ENCODE measurements at places on chromosomes 7 and 10. TPM values are rescaled to one million over a fixed set of nuclear protein-coding genes. Genes with fewer than 3 reads are reported as not detected.

- no peak for DNase-seq
- H3K4me1 ChIP-seq = no peaks in the 10 kb centered on the region
- no peak overlapping the region for H3K4me3 ChIP-seq
- H3K36me3 ChIP-seq = no peaks in the 10 kb centered on the region
- H3K27ac ChIP-seq = no peak overlapping the region
Measured at GRCh38 chr7:85565276-85565675, 378.4 kb upstream of the SEMA3D start.

DNA sequence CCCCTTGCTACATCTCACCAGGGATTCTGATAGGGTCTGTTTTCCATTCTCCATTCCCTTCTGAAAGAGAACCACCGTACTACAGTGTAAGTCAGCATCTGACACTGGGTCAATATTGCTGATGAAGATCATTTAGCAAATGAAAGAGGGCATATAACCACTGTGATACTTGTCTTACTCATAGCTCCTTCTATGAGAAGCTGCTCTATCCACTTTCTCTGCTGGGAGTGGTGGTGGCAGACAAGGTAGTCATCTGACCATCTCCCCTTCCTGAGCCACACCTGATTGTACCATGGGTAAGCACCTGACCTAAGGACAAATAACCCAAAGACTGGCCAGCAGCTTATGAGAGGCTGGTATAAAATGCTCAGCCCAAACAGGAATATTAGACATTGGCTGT is 220.4 kb downstream of the DOCK4 start:
- peaks cover 64% of the 10 kb centered on the region for H3K36me3 ChIP-seq
- H3K4me3 ChIP-seq = no peak overlapping the region
- DNase-seq = no peak
- H3K4me1 ChIP-seq = peaks cover 57% of the 10 kb centered on the region

DNA sequence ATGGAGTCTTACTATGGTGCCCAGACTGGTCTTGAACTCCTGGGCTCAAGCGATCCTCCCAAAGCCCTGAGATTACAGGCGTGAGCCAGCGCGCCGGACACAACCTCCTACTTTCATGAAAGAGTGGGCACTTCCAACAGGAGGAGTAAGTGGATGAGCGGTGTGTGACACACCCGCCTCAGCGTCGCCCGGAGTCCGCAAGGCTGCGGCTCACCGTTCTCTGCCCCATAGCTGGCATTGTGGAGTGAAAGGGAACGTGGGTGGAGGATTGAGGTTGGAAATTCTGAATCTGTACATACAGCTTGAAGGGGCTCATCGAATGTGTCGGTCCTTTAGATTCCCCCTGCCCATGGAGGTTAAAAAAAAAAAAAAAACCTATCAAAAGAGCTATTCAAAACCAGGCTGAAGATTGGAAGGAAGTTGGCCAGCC is 524 bp upstream of the PRXL2A start:
- peaks cover 54% of the 10 kb centered on the region for H3K4me1 ChIP-seq
- peaks cover 31% of the 10 kb centered on the region for H3K36me3 ChIP-seq
- peak overlapping the region; percentile 90 for H3K4me3 ChIP-seq
- peak overlapping the region; percentile 32 for H3K27ac ChIP-seq
- H3K27me3 ChIP-seq = peaks cover 13% of the 10 kb centered on the region
- DNase-seq = no peak

DNA sequence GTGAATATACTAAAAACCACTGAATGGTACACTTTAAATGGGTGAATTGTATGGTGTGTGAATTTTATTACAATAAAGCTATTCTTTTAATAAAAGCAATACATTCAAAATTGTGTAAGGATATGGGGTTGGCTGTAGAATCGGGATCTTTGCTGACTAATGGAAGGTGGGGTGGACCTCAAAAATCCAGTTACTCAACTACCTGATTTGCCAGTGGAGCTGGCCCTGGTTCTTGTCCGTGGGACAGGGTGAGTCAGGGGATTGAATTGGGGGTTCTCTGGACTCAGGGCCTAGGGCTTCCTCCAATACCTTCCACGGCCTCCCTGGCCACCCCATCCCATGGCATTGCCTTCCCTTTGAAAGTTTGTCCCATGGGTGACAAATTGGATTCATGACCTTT is 13.5 kb upstream of the RABGEF1 start:
- H3K27ac ChIP-seq = no peak overlapping the region
- H3K4me3 ChIP-seq = no peak overlapping the region
- peaks cover 7% of the 10 kb centered on the region for H3K4me1 ChIP-seq
- no peak for DNase-seq
- H3K36me3 ChIP-seq = peaks cover 40% of the 10 kb centered on the region

DNA sequence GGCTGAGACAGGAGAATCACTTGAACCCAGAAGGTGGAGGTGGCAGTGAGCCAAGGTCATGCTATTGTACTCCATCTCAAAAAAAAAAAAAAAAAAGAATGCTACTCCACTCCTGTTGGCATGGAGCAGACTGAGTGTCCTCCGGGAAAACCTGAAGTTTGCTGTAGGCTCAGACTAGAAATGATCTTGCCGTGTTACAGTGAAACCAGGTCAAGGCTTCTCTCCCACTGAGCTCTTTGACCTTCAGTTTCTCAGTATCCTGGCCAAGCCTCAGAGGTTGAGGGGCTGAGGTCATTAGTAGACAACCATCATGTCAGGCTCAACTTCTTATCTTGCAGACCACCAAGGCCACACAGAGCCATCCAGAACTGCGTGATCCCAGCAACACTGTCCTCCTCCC is 348.6 kb upstream of the ZNF32 start:
- H3K4me3 ChIP-seq = no peak overlapping the region
- DNase-seq = no peak
- H3K27ac ChIP-seq = no peak overlapping the region
- H3K4me1 ChIP-seq = no peaks in the 10 kb centered on the region
- H3K36me3 ChIP-seq = peaks cover 3% of the 10 kb centered on the region

- no peaks in the 10 kb centered on the region for H3K36me3 ChIP-seq
- no peak for DNase-seq
- H3K4me1 ChIP-seq = peaks cover 34% of the 10 kb centered on the region
- no peak overlapping the region for H3K4me3 ChIP-seq
- peaks cover 3% of the 10 kb centered on the region for H3K27me3 ChIP-seq
- no peak overlapping the region for H3K27ac ChIP-seq
Measured at GRCh38 chr10:50540069-50540825, 83.5 kb downstream of the SGMS1 start.

URGCP gene
- total RNA-seq = 13.0 TPM

SAP25 gene
- total RNA-seq = 2.6 TPM

GNG11 gene
- total RNA-seq = 133 TPM

MYL10 gene
- not detected for total RNA-seq

CYP2C19 gene
- total RNA-seq = not detected

Data from endothelial cell (in vitro differentiated cells).